ENCODE measurements at places on chromosomes 6 and 20.

GRCh38 chr6:139587469-139587868, 213.0 kb upstream of the CITED2 start:
- DNase-seq: peak; percentile 48

- DNase-seq: no peak
These were observed 36.2 kb downstream of the SNX5 start for GRCh38 chr20:17932396-17932795.

DNA sequence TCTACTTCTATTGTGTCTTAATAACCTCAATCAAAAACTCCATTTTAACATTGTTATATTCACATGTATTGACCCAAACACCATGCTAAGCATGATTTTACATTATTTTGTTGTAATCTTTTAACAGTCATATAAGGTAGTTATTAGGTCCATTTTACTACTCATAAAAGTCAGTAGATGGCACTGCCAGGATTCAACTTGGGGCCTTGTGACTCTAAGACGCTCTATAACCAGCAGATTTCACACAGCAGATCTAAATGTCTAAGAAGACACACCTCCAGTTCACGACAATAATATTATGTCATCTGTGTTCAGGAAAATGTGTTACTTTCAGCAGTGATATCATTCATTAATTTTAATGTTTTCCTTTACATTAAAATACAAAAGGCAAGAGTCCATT, 88.0 kb downstream of the FRK start:
- no peak for DNase-seq

GRCh38 chr20:50508171-50508755, 1.9 kb upstream of the PTPN1 start:
- no peak for DNase-seq

- no peak for DNase-seq
These were observed 165.7 kb upstream of the RREB1 start for GRCh38 chr6:6942091-6942490.

DNA sequence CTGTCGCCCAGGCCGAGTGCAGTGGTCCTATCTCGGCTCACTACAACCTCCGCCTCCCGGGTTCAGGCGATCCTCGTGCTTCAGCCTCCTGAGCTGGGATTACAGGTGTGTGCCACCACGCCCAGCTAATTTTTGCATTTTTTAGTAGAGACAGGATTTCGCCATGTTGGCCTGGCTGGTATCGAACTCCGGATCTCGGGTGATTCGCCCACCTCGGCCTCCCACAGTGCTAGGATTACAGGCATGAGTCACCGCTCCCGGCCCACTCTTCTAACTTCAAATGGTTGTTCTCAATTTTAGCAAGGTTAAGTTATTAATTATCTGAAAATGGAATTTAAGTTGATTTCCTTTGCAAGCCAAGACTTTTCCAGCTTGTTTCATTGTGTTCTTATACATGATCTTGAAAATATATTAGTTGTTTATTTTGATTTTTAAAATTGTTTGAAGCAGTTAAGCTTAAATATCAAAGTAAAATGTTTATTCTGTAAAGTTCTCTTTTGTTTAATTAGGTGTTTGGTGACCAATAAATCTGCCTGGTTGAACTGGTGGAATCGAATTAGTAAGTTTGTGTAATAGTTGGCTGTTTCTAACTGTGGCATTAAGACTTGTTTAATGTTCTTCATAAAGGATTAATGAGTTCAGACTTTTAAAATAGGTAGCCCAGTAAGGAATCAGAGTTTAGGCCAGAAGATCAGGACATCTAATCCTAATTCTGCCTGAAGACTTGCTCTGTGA, 2.3 kb downstream of the PM20D2 start:
- DNase-seq: no peak

DNA sequence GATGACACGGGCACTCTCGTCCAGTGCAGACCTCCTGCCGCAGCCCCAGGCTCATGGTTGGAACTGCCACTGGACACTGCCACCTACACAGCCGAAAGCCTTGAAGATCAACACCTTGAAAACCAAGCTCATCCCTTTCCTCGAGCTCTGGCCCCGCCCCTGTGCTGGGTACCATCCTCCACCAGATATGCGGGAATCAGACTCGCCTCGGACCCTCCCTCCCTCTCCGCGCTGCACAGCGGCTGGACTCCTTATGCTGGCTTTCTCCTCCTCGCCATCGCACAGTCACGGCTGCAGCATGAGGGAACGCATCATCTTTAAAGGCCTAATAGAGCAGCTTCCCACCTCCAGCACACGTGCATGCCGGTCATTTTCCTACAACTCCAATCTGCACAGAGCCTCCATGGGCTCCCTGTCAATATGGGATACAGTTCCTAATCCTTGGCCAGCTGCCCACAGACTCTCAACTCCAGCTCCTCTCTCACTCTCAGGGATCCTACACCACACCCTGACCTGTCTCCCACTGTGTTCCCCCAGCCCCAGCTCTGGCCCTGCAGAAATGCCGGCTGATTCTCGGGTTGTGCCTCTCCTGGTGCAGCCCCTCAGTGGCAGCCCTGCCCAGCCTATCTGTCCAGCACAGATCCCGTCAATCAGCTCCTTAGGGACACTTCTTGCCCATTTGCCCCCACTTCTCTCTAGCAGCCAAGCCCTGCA, 23.2 kb downstream of the TXNDC5 start:
- no peak for DNase-seq

DNA sequence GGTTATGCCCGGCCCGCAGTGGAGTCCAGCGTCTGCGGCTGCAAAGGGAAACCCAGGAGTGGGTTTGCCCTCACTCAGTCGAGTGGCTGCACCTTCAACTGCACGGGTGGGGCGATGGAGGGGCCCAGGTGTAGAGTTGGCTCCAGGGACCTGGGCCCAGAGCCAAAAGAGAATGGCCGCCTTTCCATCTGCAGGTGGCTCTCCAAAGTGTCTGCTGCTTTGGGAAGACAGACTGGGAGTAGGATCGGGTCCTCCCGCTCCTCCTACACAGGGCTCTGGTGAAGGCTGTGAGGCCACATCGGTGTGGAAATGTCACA, 80.1 kb downstream of the PTPN1 start:
- no peak for DNase-seq

Data from foreskin melanocyte (primary cell).